ENCODE measurements at places on chromosomes 3 and 15.

GRCh38 chr3:112734736-112735350, 93.9 kb upstream of the CCDC80 start:
- DNase-seq, result peak; percentile 42

DNA sequence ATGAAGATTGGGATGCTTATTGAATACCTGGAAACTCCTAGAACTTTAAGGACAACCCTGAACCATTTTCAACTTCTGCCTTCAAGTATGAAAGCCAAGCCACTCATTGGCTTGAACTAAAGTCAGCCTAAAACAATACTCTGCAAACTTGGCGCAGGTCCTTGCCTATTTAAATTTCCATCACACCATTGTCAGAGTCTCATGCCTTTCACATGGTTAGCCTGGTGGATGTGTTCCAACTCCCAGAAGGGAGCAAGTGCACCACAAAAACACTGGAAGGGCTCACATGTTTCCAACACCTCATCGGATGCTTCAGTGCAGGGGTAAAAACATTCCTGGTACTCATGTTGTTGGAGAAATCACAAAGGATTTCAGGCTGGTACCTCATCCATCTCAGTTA, 511.6 kb upstream of the MDFIC2 start:
- DNase-seq, result peak; percentile 8

GRCh38 chr15:20409247-20409646, 132.4 kb downstream of the GOLGA6L6 start:
- no peak for DNase-seq

DNA sequence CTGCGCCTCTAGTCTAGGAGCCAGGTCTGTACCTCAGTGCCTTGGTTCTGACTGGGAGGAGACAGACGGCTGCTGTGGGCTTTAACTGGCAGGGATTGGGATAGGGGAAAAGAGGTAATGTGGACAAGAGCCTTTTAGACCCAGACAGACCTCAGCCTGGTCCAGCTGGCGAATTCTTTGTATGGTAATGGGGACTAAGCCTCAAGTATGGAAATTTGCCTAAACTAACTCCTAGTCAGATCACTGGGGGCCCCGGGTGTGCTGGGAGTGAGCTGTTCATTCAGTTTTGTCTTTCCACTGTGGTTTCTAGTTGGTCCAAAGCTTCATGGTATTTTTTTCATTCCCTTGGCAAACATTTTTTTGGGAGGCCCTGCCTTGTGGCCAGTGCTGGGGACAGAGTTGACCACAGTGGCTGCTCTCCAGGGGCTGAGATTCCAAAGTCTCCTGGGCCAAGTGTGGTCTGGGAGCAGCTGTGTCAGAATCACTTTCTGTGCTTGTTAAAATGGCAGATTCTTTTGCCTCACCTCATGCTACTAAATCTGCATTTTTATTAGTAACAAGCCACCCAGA, 261.4 kb upstream of the C2CD4B start:
- DNase-seq, result no peak

DNA sequence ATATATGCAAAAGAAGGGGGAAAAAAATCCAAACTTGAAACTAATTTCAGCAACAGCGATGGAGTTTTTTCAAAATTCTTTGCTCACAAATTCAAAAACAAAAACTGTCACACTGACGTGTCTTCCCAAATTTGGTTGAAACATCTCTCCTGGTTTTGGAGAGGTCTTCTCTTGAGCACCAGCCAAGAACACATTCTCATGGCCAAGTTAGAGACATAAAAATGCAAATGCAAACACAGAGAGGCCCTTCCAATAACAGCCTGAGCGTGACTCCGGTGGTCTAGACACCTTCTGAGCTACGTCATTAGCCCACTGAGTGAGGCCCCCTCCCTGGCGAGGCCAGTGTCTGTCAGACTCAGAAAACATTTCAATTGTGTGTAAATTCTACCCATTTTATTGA, 436.0 kb upstream of the PROK2 start:
- DNase-seq, result no peak

All from hindlimb muscle (tissue), 1 donor.